Daoy (cell line): ENCODE measurements at places on chromosomes 3 and 15.

DNA sequence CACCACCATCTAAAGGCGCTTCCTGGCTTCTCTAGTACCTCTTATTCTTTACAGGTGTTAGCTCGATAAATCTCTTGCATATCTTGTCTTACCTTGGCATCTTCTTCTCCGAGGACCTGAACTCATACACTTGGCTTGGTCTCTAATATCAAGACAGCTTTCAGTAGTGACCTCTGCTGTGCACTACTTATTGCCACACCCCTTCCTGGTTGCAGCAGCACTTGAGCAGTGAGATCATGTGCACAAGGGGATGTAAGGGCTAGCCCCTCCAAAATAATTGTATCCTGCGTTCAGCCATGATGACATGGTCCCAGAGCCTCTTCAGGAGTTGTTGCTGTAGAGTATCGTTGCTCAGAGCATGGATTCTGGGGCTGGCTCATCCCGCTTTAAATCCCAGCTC, 1.3 kb upstream of the PLA1A start:
- DNase-seq = no peak

GRCh38 chr3:148711981-148712666, 14.4 kb downstream of the AGTR1 start:
- no peak for DNase-seq

GRCh38 chr15:90576711-90577389, 47.1 kb downstream of the CRTC3 start:
- DNase-seq = no peak

- DNase-seq = no peak
Measured at GRCh38 chr3:50003824-50004223, 63.9 kb downstream of the RBM6 start.
